ENCODE measurements at places on chromosomes 11 and 22.

DNA sequence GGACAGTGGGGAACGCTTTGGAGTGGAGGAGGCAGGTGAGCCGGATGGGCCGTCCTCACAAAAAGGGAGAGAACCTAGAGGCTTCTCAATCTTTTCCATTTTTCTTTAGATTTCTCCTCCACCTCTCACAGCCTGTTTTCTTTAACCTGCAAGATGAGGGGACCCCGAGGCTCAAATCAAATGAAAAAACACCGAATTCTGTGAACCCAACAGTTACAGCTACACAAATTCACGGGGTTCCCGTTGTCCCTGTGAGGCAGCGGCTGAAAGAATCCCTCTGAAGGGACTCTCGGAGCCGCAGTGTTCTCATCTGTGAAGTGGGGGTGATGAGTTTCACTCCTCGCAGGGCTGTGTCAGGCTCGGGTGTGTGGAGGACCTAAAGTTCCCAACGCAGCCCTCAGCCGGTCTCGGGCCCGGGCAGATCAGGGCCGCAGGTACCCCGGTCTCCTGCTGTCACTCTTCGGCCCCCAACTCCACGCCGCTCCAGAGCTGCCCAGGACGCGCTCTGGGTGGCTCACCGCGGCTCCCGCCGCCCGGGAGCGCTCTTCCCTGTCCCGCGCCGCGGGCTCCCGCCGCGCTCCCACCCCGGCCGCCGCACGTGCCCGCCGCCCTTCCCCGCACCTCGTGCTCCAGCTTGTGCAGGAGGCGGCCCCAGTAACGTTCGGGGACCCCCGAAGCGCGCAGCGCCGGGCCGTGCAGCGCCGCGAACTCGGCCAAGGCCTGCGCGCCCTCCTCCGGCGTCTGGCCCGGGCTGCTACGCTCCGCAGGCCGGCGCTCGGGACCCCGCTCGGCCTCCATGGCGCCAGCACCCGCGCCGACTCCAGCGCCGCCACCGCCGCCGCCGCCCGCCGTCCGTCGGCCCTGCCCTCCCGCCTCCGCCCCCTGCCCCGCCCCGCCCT is at the start of gene TTLL12:
Gene TTLL12 (minus strand): TSS at position 863 of the 899 bp plus-strand sequence. CDS start 65 bp downstream, at position 798.
- DNase-seq = peak; percentile 64

GRCh38 chr11:79414041-79414440 is 26.8 kb downstream of the TENM4 start:
- no peak for DNase-seq

GRCh38 chr11:63613517-63614135 is 607 bp downstream of the PLAAT3 start:
- DNase-seq = peak; percentile 41

DNA sequence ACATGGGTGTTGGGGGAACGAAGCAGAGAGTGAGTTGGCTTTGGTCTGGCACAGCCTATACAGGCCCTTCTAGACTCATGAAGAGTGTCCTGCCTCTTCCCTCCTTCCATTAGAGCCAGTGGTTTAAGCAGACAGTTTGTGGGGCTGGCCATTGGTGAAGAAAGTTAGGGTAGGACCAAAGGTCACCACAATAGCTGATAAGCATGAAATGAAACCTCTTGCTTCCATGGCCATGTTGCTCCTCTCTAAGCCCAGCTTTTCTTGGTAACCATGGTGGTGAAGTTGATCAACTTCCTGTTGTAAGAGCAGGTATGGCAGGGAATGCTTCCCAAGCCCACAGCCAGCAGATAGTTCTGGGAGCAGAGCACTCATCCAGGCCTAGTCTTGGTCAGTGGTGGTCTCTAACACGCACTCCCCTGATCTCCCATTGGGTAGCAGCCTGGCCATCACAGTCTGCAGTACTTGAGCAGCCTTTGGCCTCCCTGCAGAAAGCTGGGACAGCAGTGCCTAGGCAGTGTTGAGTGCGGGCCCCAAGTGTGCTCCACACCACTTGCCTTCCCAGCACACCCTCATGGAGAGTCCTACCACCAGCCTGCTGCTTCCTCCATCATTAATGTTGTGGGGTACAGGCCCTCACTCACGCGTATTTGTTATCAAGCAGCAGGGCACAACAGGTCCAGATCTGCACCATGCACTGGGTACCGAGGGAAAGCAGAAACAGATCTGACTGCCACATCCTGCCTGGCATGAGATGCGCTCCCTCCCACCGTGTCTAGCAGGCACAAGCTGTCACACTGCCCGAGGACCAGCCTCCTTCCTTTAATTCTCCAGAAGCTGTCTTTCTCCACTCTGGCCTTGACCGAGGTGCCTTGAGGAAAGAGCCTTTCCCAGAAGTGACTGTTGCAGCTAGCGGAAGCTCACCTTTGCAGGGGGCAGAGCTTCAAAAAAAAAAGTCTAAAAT is 65.8 kb upstream of the SUSD2 start:
- DNase-seq = no peak

DNA sequence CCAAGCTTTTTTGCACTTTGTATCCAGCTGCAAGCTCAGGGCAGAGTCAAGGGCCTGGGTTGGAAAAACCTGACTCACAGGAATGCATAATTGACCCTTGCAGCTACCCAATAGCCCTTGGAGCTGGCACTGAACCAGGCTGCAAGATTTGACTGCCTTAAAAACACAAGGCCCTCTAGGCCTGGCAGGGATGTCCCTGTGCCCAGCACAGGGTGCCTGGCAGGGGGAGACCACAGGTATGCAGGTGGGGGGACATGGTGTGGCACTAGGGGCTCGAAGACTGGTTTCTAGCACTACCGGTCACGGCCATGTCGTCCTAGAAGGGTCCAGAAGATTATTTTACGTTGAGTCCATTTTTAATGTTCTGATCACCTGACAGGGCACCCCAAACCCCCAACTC is 30.2 kb downstream of the SBF1 start:
- no peak for DNase-seq

DNA sequence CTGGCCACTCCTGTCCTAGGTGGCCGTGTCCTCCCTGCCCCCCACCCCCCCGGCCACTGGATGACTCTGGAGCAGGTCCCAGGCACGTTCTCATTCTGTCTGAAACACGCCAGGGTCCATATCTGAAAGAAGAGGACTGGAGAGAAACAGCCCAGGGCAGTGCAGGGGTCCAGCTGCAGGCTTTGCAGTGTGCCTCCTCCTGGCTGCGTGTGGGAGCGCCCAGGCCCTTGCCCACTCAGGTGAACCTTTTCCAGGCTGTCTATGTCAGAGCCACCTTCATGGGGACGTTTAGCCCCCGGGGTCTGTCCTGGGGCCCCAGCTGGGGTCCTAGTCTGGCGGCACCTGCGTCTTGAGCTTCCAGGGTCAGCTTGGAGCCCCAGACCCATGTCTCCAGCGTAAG is 15.6 kb downstream of the GRAMD4 start:
- DNase-seq = no peak

GRCh38 chr22:30183861-30184278 is 62.7 kb downstream of the LIF start:
- no peak for DNase-seq

DNA sequence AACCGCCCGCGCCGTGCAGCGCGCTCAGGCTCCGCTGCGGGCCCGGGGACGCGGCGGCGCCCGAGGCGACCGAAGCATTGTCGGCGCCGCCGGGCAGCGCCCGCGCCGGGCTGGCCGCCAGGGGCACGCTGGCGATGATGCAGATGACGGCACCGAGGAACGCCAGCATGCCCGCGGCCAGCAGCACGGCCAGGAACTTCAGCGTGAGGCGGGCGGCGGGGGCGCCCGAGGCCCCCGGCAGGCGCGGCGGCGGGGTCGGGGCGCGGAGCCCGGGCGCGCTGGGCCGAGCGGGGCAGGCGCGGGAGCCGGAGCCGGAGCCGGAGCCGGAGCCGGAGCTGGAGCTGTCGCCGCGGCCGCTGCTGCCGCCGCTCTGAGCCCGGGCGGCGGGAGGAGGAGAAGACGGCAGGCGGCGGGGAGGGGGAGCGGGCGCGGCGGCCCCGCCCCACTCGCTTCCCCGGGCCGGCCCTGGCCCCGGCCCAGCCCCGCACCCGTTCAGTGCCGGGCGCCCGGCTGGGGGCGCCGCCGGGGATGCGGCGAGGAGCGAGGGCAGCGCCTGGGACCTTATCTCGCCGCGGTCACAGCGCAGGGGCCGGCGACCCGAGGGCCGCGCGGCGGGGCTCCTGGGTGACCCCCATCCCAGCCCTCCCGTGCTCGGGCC is at the start of gene NPTXR:
Gene NPTXR (minus strand): TSS at position 372 of the 658 bp plus-strand sequence.
- DNase-seq = peak; percentile 32

- no peak for DNase-seq
Observed at GRCh38 chr22:49262167-49262566, 565.5 kb downstream of the BRD1 start.

DNA sequence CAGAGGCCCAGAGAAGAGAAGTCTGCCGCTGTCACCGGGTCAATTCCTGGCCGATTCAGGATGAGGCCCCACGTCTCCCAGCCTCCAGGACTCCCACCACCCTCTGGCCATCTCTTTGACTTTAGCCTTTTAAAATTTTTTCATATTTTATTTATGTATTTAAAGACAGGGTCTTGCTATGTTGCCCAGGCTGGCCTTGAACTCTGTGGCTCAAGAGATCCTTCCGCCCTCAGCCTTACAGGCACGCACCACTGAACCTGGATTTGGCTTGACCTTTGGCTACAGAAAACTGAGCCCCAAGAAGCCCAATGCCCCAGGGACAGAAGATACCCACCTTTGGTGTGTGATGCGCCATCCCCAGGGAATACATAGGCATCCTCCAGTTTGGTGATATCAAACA is 3.9 kb downstream of the POLR3H start:
- DNase-seq = no peak

DNA sequence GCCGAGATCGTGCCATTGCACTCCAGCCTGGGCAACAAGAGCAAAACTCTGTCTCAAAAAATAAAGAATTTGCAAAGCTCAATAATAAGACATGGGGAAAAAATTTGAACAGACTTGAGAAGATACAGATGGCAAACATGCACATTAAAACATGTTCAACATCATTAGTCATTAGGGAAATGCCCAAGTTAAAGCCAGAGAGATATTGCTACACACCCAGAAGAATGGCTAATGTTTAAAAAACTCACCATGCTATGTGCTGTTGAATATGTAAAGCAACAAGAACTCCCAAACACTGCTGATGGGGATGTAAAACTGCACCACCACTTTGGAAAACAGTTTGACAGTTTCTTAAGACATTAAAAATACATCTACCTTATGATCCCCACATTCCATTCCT is 12.6 kb downstream of the LRRC75B start:
- no peak for DNase-seq

GRCh38 chr11:125505492-125506080 is 9.5 kb upstream of the FEZ1 start:
- no peak for DNase-seq

- no peak for DNase-seq
Observed at GRCh38 chr11:75558939-75559843, 2.9 kb upstream of the SERPINH1 start.

DNA sequence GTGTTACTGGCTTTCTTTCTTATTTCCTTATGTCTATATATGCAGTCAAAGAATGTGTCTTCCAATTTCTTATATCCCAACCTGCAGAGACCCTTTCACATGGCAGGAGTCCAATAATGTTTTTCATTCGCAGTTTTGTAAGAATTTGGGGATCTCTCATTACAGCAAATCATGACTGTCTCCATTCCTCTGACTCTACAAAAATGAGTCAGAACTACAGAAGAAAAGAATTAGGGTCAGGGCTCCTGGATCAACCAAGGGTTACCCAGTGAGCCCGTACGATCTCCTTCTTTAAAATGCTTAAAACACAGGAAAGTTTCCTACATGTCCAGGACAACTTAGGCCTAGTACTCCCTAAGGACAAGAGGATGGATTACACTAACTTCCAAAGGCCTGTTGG is 42.2 kb downstream of the RPUSD4 start:
- no peak for DNase-seq

GRCh38 chr11:65627202-65627601 is 10.7 kb upstream of the SIPA1 start:
- DNase-seq = no peak

- peak; percentile 1 for DNase-seq
Observed at GRCh38 chr22:32801537-32802236, at the start of gene TIMP3. TSS of gene TIMP3 (plus strand) at chr22:32801705. CDS start at chr22:32802002, 297 bp downstream.

DNA sequence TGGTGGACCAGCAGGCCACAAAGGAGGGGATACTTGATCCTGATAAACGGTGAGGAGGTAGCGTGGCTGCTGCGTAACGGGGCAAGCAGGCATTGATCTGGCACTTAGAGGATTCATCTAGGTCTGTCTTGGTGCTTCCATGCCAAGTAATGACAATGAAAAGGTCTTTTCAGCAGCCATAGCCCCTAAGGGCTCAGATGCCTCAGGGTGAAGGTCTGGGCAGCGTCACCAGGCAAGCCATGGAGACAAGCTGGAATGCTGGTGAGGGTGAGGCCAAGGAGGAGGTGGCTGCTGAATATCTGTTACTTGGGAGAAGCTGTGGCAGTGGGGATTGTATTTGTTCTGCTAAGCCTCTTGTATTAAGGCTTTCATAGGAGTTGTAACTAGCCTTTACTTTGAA is 4.8 kb upstream of the CHKB start:
- no peak for DNase-seq

- DNase-seq = no peak
Observed at GRCh38 chr11:36009473-36009872, 65.6 kb downstream of the LDLRAD3 start.

DNA sequence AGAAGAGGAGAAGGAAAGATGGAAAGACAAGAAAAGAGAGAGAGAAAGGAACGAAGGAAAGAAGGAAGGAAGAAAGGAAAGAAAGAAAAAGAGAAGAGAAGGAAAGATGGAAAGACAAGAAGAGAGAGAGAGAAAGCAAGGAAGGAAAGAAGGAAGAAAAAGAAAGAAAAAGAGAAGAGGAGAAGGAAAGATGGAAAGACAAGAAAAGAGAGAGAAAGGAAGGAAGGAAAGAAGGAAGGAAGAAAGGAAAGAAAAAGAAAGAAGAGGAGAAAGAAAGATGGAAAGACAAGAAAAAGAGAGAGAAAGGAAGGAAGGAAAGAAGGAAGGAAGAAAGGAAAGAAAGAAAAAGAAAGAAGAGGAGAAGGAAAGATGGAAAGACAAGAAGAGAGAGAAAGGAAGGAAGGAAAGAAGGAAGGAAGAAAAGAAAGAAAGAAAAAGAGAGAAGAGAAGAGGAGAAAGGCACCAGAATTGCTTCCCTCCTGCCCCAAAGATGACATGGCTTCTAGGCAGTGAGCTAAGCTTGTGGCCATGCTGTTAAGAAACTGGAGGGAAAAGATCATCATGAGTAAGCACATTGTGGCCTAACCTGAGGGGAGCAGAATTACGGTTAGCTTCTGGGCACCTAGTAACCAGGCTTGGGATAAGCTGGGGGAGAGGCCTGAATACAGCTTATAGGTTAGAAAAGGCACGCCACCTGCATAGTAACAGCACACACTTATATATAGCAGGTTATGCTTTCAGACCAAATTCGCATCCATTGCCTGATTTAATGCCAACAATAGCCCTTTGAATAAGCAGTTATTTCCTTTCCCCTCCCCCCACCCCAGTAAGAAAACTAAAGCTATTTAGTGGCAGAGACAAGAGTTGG is 2.3 kb upstream of the ST3GAL4 start:
- DNase-seq = no peak

DNA sequence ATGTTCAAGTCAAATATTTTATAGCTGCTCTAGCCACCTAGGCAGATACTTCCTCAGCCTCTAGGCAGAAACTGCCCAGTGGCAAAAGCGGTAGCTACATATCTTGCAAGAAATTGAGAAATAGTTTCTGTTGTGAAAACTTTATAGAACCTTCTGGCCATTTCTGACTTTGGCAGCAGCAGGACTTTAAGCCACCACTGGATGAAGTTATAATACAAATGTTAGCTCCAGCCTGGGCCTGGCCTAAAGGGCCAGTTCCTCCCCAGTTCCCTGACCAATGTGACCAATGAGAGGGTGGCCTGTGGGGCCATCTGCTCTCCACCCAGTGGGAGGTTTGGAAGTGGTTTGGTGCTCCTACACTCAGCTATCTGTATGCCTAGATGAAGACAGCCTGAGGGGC is 254.0 kb upstream of the NARS2 start:
- peak; percentile 7 for DNase-seq

Measured in CD4-positive, alpha-beta T cell treated with Interleukin-1 beta for 1 hour (primary cell).